Esophagus squamous epithelium (tissue), 5 donors: ENCODE measurements at places on chromosomes 6 and 20. TPM values are rescaled to one million over a fixed set of nuclear protein-coding genes. Genes with fewer than 3 reads are reported as not detected.

- DNase-seq: no peak
These were observed 70.8 kb downstream of the TNFAIP3 start for GRCh38 chr6:137937834-137938233.

DNA sequence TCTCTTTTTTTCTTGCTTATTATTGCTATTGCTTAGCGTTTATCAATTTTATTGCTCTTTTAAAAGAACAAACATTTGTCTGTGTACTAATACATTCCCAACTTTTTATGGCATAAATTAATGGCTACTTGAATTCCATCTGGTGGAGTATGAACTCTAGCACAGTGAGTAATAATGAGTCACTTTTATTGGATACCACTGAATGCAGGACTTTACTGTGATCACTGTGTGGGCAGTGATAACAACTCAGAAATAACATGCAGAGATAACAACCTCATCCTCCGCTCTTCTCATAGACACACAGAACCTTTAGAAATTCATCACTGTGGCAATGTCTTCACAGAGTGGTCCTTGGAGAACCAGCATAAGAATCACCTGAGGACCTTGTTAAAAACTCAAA, 174.9 kb upstream of the PRND start:
- DNase-seq: no peak

GRCh38 chr6:94215552-94215951, 796.2 kb upstream of the EPHA7 start:
- no peak for DNase-seq

- no peak for DNase-seq
These were observed 117.2 kb upstream of the BACH2 start for GRCh38 chr6:90413867-90414266.

GRCh38 chr6:42326248-42326647, 108.6 kb upstream of the MRPS10 start:
- DNase-seq: no peak

- DNase-seq: no peak
These were observed 670.6 kb downstream of the CD109 start for GRCh38 chr6:74366634-74367033.

- no peak for DNase-seq
These were observed 175.3 kb upstream of the RIN2 start for GRCh38 chr20:19582782-19583181.

The PDYN gene
- not detected for total RNA-seq

DNA sequence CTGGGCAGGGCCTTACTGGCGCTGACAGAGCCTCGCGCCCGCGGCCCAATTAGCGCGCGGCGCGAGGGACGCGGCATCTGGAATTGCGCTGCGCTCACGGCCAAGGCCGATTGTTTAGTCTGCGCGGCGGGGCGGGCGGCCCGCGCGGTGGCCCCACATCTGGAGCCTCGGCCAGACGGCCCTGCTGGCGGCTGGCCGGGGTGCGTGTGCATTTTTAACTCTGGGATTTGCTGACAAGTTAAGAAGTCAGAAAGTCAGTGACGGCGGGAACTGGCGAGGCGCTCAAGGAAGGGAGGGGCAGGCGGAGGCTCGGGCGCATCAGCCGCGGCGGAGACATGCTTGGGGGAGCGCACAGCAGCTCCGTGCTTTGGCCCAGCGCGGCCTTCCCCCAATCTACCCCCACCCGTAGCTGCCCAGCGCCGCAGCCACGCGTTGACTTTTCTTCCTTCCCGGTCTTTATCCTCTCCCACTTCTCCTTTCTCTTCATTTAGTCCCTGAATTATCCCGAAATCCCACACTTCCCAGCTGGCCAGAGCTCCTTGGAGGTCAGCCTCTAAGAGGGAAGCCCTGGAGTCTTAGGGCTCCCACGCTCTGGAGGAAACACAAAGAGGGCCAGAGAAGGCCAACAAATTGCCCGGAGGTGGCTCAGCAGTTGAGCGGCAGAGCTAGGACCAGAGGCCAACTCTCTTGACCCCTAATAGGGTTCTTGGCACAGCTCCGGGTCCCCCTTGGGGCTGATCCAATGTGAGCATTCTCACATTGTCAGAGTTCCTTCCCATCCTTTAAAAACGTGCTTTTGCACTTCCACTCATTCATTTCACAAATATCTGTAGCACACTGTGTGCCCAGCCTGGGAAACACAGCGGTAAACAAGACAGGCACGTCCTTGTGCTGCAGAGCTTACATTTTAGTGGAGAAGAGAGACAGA, 40.8 kb upstream of the FOXP4 start:
- no peak for DNase-seq

The SCAND1 gene
- total RNA-seq: 76.1 TPM

- DNase-seq: no peak
These were observed 9.6 kb upstream of the CHRNA4 start for GRCh38 chr20:63370618-63371187.

The KIF3B gene
- total RNA-seq: 14.1 TPM

DNA sequence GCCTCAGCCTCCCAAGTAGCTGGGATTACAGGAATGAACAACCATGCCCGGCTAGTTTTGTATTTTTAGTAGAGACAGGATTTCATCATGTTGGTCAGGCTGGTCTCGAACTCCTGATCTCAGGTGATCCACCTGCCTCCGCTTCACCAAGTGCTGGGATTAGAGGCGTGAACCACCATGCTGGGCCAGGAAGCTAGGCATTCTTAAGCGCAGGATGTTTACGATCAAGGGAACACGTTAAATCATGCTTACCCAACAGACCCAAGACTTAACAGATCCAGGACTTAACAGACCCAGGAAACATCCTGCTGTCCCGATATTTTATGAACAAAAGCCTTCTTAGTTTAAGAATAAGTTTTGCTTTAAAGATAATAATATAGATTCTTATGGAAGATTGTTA, 9.1 kb downstream of the PTGIS start:
- no peak for DNase-seq

The NKX2-2 gene
- not detected for total RNA-seq

The PREX1 gene
- 25.9 TPM for total RNA-seq

- no peak for DNase-seq
These were observed 297.1 kb downstream of the DHX35 start for GRCh38 chr20:39259010-39259803.

The KIF25 gene
- total RNA-seq: not detected

The RIPOR3 gene
- 4.8 TPM for total RNA-seq

- no peak for DNase-seq
These were observed 217.2 kb upstream of the FOXA2 start for GRCh38 chr20:22801528-22801927.

DNA sequence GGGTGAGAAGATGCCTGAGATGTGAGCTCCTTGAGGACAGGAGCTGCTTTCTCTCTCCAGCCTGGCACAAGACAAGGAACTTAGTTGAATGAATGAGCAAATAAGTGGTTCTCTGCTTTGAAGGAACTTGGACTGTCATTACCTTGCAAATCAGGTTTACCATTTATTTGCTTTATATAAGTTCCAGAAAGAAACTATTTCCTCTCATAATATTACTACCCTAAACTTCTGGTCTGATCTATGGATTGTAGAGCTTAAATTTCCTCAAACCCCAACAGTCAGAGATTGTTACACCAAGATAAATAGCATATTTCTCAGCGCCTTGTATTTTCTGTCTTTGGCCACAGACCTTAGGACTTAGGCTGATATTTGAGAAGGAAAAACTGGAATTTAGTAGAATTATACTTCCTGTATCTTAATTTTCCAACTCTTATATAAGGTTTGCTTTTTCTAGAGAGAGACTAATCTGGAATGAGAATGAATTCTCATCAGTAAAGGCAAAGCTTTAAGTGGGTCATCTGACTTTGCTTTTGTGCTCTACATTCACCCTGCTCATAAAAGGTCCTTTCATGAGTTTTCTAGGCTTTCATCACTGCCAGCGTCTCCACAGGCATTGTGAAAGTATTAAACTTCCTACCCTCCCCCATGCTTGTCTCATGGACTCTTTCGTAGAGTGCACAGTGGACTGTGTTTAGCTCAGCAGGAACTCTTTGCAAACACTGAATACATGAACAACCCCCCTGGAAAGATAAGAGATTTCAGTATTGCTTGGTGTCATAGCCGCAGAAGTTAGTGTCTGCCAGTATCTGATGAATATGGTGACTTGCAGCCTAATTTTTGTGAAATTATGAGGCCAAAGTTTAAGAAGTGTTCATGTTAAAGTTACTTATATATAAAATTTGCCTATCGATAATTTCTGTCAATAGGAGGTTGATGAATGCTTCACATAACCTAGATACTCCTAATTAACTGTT, 74.0 kb downstream of the PTPRA start:
- DNase-seq: no peak

The NR2E1 gene
- not detected for total RNA-seq

The LTA gene
- not detected for total RNA-seq

DNA sequence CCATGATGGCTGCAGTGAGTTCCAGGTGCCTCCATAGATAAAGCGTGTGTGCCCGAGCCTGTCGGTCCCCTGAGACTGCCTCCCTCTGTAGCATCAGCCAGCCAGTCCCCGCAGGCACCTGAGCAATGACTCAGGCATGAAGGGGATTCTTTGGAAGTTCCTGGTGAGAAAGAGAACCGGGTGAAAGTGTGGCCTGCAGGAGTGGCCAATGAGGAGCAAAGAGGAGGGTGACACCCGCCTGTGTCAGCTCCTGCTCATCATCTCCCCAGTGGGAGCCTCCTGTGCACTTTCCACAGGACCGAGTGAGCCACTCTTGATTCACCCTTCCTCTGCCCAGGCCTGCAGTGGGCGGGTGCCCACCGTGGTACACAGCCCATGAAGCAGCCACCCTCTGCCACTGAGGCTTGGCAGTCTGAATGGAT, 71.2 kb upstream of the PTPN1 start:
- no peak for DNase-seq

DNA sequence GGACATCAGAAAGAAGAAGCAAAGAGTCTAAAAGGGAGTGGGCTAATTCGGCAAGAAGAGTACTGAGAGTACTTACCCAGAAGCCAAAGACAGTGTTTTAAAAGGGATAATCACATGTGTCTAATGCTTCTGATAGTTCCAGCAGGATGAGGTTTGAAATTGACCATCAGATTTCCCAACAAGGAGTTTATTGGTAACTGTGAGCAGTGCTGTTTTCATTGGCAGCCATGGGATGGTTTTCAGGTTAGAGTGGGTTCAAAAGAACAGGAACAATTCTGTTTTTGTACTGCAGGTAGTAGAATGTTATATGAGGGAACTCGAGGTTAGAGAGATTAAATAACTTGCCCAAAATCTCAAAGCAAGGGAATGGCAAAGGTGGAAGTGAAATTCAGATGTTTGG, 8.5 kb downstream of the RNF217 start:
- no peak for DNase-seq

DNA sequence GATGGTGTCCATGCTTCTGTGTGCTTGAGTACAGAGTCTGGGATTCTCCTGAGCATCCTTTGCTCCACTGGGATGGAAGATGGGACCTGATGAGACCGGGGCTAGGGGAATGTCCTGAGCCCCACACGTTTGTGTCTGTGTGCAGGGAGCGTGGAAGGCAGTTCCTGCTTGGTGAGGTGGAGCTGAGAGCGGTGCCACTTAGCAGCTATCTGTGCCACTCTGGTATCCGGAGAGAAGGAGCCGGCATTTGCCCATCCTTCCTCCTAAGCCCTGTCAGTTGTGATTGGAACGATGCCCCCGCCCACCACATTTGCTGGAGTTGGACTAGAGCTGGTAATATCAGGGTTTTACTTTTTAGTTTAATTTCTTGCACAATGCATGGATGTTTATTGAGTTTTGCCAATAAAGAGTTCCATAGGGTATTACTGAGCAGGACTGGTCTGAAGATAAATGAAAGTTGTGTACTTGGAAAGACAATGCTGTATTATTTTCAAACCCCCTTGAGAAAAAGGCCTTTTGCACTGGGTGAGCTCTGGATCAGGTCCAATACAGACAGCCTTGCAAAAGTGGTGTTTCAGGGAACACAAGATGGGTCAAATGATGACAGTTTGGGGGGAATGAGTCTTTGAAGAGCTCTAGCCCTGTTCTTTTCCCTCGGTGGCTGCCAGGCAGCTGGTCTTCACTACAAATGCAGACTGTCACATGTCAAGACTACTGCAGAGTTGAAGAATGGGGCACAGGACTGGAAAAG, 130.8 kb downstream of the SYCP2 start:
- DNase-seq: no peak

DNA sequence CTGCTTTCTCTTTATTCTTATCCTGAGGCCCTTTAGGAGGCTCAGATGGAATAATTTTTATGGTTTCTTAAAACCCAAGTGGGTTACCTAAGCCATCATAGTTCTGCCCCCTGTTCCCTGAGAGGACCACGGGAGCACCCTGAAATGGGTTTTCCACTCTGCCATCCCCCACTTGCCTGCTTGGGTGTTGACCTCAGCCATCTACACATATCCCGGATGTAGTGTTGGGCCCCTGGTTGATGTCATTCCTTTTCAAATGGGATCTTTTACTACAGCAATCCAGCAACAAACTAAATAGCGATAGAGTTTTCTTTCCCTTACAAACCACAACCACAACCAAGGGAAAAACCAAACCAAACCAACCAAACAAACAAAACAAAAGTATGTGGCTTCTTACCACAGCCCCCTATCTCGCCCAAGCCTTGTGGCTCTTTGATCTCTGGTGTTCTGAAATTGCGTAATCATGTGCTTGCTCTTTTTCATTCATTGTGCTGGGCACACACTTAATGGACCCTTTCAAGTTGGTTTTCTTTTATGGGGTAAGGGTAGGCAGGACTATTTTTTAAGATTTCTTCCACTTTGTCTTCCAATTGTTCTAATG, 154.9 kb downstream of the ESR1 start:
- DNase-seq: no peak

The FAM83D gene
- 53.8 TPM for total RNA-seq

GRCh38 chr20:3612795-3613572, 50.2 kb downstream of the GFRA4 start:
- DNase-seq: no peak

- no peak for DNase-seq
These were observed 11.2 kb downstream of the HLA-DQB1 start for GRCh38 chr6:32655203-32655710.

- DNase-seq: no peak
These were observed 38.0 kb downstream of the CST8 start for GRCh38 chr20:23528867-23529431.

The KIAA0408 gene
- 0.34 TPM for total RNA-seq

The OOEP gene
- total RNA-seq: not detected

DNA sequence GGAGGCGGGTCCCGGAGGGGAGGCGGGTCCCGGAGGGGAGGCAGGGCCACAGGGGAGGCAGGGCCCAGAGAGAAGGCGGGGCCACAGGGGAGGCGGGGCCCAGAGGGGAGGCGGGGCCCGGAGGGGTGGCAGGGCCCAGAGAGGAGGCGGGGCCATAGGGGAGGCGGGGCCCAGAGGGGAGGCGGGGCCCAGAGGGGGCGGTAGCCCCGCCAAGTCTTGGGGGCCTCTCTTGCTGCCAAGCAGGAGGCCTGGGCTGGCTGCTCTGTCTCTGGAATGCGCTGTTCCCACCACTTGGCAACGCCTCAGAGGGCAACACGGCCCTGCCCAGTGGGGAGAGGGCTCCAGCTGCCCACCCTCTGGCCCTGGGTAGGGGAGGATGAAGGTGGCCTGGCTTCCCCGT, 80.5 kb downstream of the YTHDF1 start:
- DNase-seq: no peak

The FGD2 gene
- 2.6 TPM for total RNA-seq
